ENCODE measurements at places on chromosomes 3 and 15.

GRCh38 chr15:100334905-100335304 is 6.9 kb downstream of the ADAMTS17 start:
- no peak for DNase-seq

- DNase-seq, result no peak
Measured at GRCh38 chr3:130816561-130817445, 70.2 kb upstream of the PIK3R4 start.

GRCh38 chr15:41622901-41623300 is 37.3 kb upstream of the MGA start:
- DNase-seq, result no peak

DNA sequence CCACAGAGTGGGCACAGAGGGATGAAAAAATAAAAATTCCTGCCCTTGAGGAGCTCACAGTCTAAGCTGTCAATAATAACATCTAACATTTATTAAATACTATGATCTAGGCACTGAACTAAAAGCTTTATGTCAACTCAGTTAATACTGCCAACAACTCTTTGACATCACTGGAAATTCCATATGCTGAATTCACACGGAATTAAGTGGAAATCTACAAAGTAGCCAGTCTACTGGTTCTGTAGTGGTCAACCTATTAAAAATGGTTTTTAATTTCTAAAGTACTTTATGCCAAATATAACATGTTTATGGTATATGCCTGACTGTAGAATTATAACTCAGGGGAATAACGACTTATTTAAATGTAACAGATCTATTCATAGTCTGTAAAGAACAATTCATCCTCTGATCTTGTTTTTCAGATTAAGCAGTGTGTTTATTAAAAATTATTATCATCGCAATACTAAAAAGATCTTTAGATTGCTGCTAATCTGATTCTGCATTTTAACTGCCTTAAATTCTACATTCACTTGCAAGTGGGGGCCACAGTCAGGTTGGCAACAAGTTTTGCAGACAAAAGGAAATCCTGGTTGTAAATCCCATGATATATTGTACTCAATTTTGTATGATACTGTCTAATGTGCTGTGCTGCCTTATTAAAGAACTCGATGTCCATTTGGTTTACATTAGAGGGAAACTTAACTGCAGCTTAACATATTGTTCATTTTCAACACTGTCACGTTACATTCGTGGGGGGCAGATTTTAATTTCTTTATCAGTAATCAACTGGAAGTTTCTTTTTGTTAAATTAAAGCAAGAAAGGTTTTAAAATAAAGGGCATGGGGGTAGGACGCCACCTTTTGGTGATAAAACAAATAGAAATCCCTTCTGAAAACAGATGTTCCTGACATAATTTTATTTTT is 2.6 kb upstream of the FOXP1 start:
- no peak for DNase-seq

DNA sequence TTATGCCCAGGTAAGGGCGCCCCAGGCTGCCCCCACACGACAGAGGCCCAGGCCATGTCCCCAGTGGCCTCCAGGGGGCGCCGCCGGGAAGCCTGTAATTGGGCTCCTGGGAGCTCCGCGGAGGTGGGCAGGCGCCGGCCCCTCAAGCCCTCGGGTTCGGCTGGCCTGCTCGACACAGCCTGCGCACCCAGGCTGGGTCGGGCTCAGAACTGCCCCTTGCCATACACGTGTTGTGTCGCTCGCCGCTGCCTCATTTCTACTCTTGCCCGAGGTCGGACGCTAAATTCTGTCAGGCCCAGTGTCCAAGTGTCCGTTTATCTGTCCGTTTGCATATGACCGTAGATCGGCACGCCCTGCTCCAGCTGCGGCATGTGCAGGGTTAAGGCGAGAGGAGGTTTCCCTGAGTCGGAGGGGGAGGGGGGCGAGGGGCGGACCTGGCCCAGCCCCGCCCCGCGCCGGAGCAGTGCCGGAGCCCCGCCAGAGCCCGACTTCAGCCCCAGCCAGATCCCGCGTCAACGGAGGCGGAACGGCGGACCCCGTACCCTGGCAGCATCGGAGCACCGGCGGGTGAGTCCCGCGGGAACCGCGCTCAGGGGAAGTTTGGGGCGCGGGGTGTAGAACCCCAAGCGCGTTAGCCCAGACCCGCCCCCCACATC is at the start of gene KLHDC8B:
TSS of gene KLHDC8B (plus strand) at position 480 of the 656 bp plus-strand sequence. CDS start 1,172 bp downstream, outside the sequence.
- DNase-seq, result peak; percentile 88

GRCh38 chr3:16349986-16350596 is 85.1 kb downstream of the OXNAD1 start:
- DNase-seq, result no peak

DNA sequence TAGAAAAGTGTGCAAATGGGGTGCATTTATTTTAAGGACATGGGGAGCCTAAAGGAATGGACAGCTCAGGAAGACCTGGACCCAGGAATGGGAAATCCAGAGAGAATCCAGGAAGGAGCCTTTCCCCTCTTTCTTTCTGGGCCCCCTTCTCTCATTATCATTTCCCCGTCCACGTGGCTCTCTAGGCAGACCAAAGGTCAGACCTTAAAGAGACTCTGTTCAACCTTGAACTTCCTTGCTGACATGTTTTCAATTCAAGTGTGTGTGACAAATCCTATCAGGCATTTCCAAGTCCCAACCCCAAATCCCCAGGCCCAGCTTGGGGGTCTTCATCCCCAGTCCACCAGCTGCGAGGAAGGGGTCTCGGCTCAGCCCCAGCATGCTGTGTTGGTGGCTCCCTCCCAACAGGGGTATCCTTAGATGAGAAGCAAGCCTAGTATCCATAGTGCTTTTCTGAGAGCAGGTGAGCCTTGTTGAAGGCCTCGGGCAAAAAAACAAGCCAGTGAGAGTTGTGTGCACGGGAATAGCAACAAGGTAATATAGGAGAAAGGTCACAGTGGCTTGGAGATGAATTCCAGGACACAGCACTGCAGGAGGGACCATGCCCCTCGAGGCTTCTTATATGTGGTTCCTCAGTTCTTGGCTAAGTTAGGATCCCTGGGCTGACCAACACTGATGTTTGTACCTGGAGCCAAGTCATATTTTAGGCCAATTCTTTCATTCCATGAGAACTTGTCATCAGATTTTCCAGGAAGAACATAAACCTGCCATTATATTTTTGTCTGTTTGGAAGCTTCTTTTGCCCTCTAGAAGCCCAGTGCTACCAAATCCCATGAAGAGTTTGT is 130.0 kb downstream of the ASB7 start:
- DNase-seq, result no peak

- DNase-seq, result no peak
Measured at GRCh38 chr3:10353661-10354360, 32.9 kb upstream of the SEC13 start.

GRCh38 chr15:38859574-38859973 is 295.0 kb upstream of the RASGRP1 start:
- DNase-seq, result no peak

DNA sequence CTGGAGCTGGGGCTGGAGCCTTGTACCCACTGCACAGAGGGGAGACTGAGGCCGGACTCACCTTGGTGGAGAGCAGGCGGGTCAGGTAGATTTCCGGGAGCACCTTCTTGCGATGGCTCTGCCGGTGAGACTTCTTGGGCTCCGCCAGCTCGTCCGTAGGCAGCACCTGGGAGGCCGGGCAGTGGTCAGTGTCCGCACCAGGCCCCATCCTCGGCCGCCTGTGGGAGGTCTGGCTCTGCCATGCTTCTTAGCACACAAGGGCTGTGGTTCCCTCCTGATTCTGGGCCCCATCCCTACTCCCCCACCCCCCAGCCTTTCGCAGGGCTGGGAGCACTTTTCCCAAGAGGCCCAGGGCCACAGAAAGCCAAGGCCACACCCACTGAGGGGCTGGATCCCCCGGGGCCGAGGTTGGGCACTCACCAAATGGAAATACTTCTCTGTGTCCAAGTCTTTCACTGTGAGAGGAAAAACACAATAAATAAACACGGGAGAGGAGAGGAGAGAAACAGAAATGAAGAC is 17.4 kb downstream of the H1-8 start:
- DNase-seq, result no peak

DNA sequence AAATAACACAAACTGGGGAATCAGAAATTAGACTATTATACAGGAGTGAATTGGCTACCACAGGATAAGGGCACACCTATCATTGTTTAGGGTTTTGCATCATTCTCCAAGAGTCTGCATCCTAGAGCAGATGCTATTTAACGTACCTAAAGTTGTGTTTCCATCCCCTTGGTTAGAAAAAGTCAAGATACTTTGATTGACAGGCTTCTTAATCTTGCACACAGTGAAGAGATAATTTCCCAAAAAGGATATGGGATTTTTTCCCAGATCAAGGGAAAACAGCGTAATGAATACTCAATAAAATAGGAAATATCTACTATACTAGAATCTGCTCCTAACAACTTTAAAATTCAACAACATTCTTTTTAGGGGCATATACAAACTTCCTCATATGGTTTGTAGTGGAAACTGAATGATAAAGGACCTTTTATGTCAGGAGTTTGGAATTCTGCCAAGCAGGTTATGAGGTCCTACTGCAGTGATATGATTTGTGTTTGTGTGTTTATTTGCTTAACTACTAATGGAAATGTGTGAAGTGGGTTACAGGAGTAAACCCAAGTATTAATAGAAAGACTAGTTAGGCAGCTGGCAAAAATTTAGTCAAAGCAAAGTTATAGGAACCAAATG is 124.1 kb upstream of the MME start:
- DNase-seq, result no peak

DNA sequence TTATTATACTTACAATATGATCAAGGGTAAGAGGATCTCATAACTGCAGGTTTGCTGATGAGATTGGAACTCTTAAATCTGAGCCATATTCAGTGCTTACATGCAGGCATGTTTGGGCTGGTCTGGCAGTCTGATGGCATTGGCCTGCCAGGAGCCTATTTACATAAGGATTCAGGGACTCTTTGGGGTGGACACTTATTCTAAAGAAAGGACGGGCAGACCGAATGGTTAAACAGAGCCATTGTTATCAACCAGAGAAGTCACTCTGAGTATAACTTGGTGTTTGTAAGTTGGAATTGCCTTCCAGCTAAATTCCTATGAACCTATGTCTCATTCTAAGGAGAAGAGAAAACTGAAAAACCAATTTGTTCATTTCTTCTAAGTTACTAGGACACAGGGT is 932.8 kb downstream of the IGSF11 start:
- no peak for DNase-seq

- peak; percentile 41 for DNase-seq
Measured at GRCh38 chr3:126081618-126082361, 2.1 kb downstream of the SLC41A3 start.

GRCh38 chr3:10405816-10406215 is 84.9 kb upstream of the SEC13 start:
- no peak for DNase-seq

DNA sequence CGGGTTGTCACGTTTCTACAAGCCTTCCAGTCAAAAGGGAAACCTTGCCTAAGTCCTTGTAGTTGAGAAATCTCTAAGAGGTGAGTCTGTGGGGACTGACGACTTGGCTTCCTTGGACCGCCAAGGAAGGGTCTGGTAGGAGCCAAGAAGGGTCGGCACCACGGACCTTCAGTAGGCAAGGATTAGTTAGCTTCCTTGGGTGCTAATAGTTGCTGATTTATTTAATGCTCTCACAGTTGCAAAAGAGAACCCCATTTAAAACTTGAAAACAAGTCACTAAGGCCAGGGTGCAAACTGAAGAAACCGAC is 361 bp upstream of the LCMT2 start:
- DNase-seq, result no peak

DNA sequence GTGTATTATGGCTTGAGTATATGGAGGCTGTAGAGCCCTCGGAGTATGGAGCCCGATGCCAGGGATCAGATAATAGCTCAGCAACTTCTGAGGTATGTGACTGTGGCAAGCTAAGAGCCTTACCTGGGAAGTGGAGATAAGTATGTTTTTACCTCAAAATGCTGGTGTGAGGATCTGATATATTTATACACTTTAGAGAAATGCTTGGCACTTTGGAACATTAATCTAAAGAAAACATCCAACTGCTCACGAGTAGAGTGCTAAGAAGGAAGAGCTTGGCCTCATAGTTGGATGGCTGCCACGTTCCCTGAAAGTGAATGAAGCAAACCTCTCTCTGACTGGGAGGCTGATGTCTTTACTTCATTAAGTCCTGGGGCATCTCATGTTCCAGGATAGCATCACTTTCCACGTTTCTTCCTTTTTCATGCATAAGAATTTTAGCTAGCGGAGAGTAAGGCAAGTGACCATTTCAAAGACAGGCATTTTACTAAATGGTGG is 58.9 kb upstream of the GOLGA8J start:
- no peak for DNase-seq

DNA sequence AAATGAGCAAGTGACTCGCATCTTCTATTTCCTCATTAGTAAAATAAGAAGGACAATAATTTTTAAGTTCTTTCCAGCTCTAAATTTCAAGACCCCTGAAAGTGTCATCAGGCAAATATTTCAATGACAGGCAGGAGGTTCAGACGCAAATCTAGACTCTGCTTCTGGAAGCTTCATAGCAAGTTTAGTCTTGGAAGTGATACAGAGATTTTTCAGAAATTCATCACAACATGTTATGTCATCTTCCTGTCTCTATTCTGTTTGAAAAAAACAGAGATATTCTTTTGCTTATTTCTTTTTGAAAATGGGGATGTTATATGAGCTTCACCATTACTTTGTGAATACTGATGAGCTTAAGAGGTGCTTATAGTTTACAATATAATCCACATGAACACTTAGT is 74.0 kb downstream of the C3orf85 start:
- no peak for DNase-seq

DNA sequence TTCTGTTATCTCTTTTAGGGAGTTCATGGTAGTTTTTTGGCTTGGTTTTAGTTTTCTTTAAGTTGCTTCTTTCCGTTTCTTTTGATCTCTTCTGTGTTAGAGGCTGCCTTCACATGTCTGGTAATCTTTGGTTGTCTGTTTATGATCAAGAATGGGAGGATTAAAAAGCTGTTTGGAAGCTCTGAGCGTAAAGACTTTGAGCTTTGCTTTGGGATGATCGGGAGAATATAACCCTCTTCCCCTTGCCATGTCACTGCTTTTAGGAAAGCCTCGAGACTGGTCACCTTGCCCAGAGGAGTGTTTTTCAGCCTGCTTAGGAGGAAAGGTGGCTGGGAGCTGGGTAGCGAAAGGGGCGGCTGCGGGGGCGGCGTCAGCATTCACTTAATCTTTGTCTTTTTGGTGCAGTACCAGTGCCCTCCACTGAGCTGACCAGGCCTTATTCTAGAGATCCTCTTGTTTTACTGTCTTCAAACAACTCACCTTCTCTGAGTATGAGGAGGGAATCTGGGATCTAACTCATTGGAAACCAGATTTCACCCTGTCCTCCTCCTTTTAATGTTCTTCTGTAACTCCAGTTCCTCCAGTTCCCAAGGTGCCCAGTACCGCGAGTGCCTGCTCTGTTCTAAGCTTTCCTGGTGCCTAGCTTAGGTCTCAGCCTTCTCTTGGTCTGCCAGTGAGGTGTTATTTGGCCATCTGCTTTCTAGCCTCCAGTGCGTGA is 15.5 kb downstream of the TATDN2 start:
- DNase-seq, result peak; percentile 76

DNA sequence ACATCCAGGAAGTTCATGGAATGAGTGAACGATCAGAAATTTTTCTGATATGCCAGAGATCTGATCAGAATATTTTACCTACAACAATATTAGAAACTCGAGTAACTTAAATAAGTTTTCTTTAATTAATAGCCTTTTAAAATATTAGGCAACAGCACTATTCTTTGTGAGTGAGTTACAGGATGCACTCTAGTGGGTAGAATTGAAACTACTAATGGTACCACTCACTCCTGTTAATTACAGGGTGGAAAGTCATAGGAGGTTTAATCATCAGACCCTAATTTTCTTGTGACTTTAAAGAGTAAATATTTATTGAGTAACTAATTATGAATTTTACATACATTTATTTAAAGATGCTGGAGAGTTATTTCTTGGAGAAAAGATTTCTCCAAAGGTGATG is 217.3 kb downstream of the CACNA2D3 start:
- DNase-seq, result no peak

GRCh38 chr3:157275832-157276231 is 115.9 kb upstream of the CCNL1 start:
- no peak for DNase-seq

Measured in activated CD8-positive, alpha-beta memory T cell treated with anti-CD3 and anti-CD28 coated beads, Interleukin-2, amount 10 ng/mL, durations not matched to agents 7 days and 5 days (primary cell).